ENCODE measurements at places on chromosomes 16 and 17. TPM values are rescaled to one million over a fixed set of nuclear protein-coding genes. Genes with fewer than 3 reads are reported as not detected.
A peak's percentile ranks its signal among the peaks of the same experiment; 100 is the strongest.

FN3K gene
- 30.5 TPM for total RNA-seq

IRX5 gene
- 0.89 TPM for total RNA-seq

KRTAP9-8 gene
- total RNA-seq = not detected

GPS1 gene
- total RNA-seq = 100.0 TPM

ZG16 gene
- total RNA-seq = not detected

MT1G gene
- not detected for total RNA-seq

TLCD1 gene
- not detected for total RNA-seq

DNA sequence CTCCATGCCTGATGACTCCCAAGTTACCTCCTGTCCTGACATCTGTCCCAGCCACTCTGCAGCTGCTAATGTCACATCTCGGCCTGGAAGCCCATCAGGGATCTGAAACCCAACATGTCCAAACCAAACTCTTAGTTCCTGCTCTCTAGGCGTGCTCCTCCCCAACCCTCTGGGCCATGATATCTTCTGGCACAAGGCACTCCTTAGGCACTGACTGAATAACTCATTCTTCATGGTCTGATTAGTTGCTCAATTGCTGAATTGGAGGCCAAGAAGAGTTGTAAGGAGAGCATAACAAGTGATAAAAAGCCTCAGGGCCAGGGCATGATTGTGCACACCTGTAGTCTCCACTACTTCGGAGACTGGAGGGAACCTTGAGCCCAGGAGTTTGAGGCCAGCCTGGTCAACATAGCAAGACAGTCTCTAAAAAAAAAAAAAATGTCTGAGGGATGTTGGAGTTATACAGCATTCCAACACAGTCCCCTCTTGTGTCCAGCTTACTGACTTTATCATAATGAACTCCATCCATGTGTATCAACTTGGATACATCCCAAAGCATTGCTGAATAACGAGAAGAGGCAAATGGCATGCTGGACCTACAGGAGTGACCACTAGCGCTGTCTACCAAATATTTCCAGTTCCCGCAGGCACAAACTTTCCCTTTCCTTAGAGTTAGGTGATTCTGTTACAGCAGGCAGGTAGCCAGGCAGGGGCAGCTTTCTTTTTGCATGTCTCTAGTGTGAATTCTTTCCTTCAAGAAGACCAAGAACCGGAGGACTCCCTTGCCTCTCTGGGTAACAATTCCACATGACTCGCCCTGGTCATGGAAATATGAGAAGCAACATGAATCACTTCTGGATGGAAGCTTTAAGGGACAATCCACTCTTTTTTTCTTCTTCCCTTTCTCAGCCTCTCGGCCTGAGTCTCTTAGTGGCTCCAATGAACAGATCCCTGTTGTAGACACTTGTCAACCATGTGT, 18.1 kb upstream of the SHCBP1 start:
- DNase-seq = no peak

DNA sequence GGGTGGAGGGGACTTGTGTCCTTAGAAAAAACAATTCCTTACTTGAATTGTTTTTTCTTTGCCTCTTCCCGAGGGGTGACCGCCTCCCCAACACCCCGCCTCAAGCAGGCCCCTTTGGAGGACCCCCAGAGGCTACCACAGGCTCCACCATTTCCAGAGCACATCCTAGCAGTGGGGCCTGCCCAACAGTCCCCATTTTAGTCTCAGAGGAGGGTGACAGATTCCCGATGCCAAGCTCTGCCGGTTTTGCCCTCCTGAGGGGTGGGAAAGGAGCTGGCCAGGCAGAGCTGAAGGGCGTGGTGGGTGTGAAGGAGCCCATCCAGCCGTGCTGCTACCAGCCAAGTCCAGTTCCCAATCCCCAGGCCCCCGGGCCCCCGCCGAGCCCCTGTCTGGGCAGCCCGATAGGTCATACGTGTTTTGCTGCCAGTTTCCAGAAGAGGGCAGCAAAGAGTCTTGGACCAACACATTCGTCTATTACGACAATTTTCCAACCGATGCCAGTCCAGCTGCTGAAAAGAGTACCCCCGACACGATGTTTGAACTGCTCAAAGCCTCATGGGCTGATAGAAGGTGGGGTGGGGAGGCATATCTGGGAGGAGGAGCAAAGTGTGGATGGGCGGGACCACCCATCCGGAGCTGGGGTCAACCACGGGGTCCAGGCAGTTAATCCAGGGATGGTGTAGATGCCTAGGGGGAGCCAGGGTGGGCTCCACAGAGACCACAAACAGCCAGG, 18.8 kb upstream of the GAA start:
- peak; percentile 90 for DNase-seq

DNA sequence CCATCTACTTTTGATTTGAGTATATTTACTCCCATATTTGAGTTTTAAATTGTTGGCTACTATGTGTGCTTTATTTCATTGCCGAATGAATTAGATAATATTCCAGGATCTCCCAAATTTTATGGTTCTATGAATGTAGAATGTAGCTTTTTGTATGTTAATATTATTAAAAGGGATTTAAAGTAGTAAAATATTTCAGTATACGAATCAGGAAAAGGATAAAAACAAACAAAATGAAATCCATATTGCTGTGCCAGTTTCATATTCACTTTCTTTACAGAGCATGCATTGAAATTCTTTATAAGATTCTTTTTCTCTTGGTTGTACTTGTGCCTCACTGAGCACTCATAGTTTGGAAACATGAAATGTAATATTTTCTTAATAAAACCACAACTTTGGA, 155.1 kb downstream of the CHD9 start:
- DNase-seq = no peak

- DNase-seq = no peak
Measured at GRCh38 chr17:6472517-6472916, 28.3 kb downstream of the PIMREG start.

GRCh38 chr17:60817192-60817591, 139.5 kb downstream of the BCAS3 start:
- DNase-seq = no peak

- DNase-seq = peak; percentile 24
Measured at GRCh38 chr16:9296271-9296590, 204.8 kb downstream of the HAPSTR1 start.

GRCh38 chr16:4401510-4401909, 14.9 kb downstream of the CORO7 start:
- DNase-seq = no peak

GRCh38 chr17:17073030-17073564, 30.8 kb downstream of the MPRIP start:
- no peak for DNase-seq

GRCh38 chr17:77286641-77287431, 146.1 kb downstream of the SEC14L1 start:
- peak; percentile 95 for DNase-seq

All from stomach (tissue), 19 donors.